ENCODE measurements at places on chromosomes 13 and 19.

GRCh38 chr13:109383683-109384082, 402.7 kb downstream of the IRS2 start:
- DNase-seq, result no peak

GRCh38 chr19:46783670-46784069, 4.7 kb downstream of the SLC1A5 start:
- no peak for DNase-seq

DNA sequence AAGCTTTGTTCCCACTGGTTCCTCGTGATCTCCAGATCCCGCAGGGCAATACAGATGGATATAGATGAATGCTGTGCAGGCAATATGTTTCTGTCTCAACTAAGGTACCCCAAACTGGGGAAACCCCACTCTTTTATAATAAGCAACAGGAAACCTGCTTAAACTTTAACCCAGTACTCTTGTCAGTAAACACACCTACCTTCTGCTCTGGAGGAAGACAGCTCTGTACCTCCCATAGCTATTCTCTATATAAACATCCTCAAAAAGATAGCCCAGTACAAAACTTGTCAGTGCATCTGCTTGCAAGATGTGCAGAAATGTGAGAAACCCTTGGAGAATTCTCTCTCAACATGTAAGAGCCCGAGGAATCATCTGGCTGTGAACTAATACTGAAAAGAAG, 583.6 kb downstream of the OLFM4 start:
- no peak for DNase-seq

- DNase-seq, result no peak
Observed at GRCh38 chr13:53537586-53537985, 509.0 kb downstream of the OLFM4 start.

GRCh38 chr13:52815330-52815729, 33.1 kb downstream of the PCDH8 start:
- no peak for DNase-seq

GRCh38 chr13:91145571-91146205, 201.8 kb upstream of the MIR17HG start:
- DNase-seq, result no peak

GRCh38 chr13:103961129-103961528, 894.9 kb upstream of the SLC10A2 start:
- DNase-seq, result no peak

DNA sequence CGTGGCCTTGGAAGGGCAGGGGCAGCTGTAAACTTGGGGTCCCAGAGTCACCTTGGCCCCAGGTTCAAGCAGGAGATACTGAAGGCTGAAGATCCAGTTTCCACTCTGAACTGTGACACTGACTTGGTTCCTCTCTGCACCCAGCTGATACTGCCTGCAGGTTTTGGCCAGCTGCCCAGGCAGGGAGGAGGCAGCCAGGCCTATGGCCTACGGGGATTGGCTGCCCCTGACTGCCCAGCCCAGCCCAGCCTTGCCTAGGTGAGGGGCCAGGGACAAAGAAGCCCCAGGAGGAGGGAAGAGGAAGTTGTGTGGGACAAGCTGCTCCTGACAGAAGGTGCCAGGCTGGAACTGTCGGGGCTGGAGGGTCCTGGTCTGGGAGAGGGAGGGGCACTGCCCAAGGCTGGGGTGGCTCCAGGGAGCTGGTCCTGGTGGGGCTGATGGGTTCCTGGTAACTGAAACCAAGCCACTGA, 51.7 kb upstream of the CYP4F8 start:
- DNase-seq, result no peak

DNA sequence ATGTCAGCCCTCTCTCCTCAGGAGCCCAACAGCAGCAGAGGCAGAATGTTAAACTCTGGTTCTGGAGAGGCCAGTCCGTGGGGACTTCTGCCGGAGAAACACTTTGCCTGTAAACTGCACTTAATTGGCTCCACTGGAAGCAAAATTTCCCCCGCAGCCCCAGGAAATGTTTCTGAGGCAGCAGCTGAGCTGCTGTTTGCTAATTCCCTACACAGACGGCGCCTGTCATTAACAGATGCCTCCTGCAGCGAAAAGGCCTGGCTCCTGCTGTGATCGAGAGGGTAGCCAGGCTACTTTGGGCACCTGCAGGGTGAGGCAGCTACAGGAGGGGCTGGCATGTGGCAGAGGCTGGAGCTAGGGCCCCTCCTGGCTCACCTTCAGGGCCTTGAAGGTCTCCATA, 5.2 kb upstream of the TM6SF2 start:
- DNase-seq, result no peak

DNA sequence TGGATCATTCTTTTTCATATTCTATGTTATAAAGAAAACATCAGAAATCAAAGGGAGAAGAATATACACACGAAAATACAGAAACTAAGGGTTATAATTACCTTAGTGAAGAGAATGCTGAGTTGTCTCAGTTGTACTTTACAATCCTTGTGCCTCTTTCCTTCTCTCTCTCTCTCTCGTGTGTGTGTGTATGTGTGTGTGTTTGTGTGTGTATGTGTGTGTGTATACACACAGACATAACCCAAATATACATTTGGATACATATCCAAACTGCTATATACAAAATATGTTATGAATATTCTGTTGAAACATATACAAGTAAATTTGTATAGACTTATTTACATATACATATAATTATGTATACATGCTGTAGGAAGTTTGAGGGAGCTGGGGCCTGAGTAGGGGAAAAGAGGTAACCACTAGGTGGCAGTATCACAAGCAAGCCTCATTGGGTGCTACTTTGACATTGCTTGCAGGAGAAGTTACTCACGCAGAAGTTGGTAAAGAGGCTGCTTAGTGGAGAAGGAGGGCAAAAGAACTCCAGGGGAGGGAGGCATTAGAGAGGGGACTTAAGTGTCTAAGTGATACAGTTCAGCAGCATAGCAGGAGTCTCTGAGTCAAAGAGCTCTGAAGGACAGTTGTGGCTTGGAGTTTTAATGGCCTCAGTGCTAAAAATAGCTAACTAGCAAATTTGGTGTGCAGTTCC, 465.1 kb upstream of the PCDH20 start:
- no peak for DNase-seq

GRCh38 chr13:72469906-72470305, 257.5 kb downstream of the MZT1 start:
- DNase-seq, result no peak

GRCh38 chr13:32010136-32010535, 21.4 kb upstream of the FRY start:
- no peak for DNase-seq

- DNase-seq, result peak; percentile 58
Observed at GRCh38 chr13:24512197-24512907, at the start of gene PARP4. TSS of gene PARP4 (minus strand) at chr13:24512778. CDS start at chr13:24503776, 9,002 bp downstream.

DNA sequence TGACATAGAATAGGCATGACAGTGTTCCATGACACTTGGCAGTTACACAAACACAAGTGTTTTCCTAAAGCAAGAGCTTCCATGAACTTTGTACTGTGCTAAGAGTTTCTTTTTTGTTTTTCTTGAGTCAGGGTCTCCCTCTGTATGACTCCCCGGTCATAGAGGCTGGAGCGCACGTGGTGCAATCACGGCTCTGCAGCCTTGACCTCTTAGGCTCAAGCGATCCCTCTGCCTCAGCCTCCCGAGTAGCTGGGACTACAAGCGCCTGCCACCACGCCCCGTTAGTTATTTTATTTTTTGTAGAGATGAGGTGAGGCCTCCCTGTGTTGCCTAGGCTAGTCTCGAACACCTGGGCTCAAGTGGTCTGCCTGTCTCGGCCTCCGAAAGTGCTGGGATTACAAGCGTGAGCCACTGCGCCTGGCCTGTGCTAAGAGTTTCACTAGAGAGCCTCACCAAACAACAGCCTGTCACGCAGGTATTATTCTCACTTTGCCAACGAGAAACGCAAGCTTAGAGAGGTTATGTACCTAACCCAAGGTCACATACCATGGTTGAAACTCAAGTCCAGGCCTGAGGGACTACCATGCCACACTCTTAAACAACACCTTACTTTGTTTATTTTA, 355.9 kb downstream of the KLF12 start:
- no peak for DNase-seq

GRCh38 chr19:32018014-32018413, 327.4 kb upstream of the ZNF507 start:
- no peak for DNase-seq

GRCh38 chr19:28940751-28941500, 272.0 kb downstream of the UQCRFS1 start:
- no peak for DNase-seq

GRCh38 chr19:347946-348861, 3.6 kb upstream of the MIER2 start:
- DNase-seq, result no peak

GRCh38 chr19:33287438-33287837, 14.9 kb downstream of the CEBPA start:
- no peak for DNase-seq

DNA sequence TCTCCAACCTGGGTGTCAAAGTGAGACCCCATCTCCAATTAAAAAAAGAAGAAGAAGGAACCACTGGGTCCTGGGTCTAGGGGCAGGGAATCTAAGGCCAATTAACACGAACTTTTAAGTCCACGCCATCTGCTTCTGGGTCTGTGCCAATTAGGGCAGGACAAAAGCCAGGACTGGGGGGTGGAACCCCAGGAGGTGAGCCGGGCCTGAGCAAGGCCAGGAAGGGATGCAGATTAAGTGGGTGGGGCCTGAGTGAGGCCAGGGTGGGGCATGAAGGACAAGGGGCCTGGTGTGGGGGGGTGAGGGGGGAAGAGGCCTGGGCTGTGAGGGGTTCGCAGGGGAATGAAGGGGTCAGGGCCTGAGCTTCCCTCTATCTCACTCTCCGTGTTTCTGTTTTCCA, 26.3 kb upstream of the ZNF83 start:
- no peak for DNase-seq

DNA sequence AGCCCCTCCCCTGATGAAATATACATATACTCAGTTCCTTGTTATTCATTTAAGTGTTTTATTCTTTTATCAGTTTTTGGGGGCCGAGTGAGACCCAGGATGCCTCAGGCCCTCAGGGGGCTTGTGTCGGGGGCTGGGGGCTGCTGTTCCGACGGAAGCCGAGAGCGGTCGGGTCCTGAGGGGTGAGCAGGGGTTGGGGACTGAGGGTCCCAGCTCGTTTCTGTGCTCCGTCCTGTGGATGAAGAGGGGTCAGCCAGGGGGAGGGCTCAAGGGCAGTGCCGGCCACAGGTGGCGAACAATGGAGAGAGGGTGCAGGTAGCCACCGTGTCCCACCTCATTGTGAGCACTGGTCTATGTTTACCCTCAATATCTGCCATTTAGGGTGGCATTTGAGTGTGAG, 1.9 kb downstream of the PCP2 start:
- DNase-seq, result no peak

- DNase-seq, result no peak
Observed at GRCh38 chr13:100547791-100548201, 40.8 kb downstream of the GGACT start.

- DNase-seq, result no peak
Observed at GRCh38 chr19:57664269-57665127, 4.2 kb upstream of the ZSCAN4 start.

- no peak for DNase-seq
Observed at GRCh38 chr13:85316506-85317025, 482.7 kb downstream of the SLITRK6 start.

GRCh38 chr13:36131931-36132297, 732 bp upstream of the DCLK1 start:
- no peak for DNase-seq

DNA sequence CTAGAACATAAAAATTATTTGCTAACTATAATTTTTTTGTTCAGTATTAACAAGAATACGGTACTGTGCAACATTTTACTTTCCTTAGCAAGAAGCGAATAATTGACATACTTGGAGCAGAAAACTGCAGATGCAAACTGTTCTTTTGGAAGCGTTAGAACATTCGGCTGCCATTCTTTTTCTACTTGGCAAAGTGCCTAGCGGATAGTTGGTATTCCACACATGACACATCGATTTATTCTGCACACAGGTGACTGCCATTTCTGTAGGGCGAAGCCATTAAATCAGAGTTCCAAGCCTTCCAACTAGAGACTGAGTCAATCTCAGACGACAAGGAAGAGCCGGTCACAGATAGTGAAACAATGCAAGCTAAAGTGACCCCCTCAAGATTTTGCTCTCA, 117.4 kb downstream of the TRPC4 start:
- no peak for DNase-seq

DNA sequence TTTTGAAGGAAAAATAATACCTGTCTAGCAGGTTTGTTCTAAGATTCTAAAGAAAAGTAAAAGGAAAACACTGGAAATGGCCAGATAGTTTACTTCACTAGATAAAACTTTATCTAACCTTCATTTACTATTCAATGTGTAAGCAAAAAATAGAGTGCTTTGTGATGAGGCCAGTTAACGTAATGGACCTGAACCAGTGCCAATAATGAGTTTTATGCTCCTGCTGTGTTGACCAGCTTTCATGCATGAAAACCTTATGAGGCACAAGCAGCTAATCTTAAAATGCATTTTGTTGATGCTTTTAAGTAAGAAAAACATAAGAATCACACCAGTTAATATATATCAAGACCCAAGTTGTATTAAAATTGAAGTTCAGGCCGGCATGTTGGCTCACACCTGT, 617.2 kb upstream of the GPC6 start:
- no peak for DNase-seq

DNA sequence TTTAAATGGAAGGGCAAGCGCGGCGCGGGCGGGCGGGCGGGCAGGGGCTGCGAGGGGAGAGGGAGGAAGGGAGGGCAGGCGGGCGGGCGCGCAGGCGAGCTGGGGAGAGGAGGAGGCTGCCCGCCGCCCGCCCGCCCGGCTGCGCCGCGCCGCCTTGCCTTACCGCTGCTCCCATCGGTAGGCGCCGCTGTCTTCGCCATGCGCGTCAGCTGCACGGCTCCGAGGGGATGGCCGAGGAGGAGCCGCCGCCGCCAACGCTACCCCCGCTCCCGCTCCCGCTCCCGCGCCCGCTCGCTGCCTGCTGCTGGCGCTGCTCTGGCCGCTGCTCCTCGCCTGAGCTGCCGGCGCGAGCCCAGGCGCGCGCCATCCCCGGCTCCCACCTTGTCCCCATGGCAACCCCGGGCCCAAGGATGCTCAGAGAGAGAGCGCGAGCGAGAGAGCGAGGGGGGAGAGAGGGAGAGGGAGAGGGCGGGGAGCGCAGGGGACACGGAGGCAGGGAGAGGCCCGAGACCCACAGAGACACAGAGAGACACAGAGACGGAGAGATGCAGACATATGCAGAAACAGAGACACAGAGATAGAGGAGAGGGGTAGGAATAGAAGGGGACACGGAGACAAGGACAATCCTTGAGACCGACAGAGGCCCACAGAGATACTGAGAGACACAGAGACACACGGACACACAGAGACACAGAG, 40.3 kb downstream of the DEDD2 start:
- peak; percentile 69 for DNase-seq

Measured in stimulated activated CD8-positive, alpha-beta memory T cell treated with anti-CD3 and anti-CD28 coated beads, Interleukin-2, amount 100 ng/mL, for 48 hours (primary cell).